ENCODE measurements at places on chromosomes 4 and X.

DNA sequence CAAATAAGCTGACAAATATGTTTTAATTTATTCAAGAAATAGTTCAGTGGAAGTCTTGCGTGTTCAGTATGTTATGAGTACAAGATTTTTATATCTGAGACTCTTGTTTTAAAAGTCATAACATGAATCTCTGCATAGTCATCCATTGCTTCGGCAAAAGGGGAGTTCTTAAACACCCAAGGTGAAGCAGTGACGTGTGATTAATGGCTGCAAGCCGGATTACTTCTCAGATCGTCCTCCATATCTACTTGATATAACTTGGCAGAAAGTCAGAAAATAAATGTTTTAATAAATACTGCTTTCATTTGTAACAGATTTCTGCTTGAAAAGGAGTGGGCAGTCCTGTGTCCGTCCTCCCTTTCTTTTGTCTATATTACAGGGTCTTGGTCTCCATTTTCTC is 64.6 kb upstream of the IL15 start:
- DNase-seq = no peak

GRCh38 chr4:27085396-27085795 is 224.8 kb downstream of the STIM2 start:
- no peak for DNase-seq

DNA sequence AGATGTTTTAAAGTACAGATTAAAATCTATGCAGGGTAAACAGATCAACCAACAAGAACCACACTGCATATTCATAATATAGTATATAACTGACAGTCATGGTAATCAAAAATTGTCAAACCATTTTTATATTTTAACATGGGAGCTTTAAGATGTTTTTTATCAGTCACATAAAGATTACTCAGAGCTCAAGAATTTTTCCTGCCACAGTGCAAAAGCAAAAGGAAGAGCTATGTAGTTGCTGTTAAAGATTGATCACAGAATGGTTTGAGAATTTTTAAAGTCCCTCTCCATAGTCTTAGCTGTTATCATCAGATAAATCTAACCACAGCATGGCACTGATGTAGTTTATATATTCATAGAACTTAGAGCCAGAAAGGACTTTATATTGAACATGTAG is 8.5 kb downstream of the RAB9B start:
- no peak for DNase-seq

DNA sequence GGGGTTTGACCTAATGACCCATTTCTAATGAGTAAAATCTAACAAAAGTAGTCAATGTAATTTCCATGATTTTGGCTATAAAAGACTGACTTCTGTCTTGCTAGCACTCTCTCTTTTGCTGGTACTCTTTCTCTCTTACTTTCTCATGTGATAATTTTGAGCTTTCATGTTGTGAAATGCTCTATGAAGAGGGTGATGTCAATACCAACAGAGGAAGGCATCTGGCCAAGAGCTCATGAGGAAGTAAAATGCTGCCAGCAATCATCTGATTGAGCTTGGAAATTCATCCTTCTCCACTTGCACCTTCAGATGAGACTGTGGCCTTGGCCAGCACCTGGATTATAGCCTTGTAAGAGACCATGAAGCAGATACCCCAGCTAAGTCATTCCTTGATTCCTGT is 347.7 kb downstream of the HS3ST1 start:
- DNase-seq = no peak

- no peak for DNase-seq
These were observed 1.9 kb downstream of the ANK2 start for GRCh38 chr4:113051361-113051760.

DNA sequence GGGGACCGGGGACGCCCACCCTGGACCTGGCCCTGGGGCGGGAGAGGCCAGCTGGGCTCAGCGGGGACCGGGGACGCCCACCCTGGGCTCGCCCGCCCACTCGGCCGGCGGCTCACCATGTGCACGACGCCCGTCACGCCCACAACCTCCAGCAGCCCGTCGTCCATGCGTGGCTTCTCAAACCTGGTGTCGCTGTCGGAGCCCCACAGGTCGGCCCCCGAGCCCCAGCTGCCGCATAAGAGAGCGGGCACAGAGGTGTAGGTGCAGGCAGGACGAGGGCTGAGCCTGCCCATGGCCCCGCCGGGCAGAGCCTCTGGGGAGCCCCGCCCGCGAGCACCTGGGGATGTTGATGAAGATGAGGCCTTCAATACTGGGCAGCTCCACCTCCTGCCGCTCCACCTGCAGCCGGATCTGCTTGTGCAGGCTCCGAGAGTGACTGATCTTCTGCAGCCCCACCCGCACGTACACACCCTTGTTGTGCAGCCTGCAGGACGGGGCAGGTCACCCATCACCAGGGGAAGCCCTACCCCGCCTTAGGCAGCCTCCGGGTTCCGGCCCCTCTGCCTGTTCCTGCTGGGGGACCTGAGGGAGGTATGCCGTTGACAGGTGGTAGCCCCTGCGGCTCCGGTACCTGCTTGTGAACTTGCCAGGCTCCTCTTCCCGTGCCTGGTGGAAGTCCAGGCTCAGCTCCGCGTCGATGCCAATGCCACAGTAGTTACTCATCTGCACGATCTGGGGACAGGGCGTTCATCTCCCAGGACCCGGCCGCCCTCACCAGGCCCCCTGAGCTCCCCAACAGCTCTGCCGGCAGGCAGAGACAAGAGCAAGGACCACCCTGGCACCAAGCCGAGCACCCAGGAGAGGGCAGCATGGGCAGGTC is 11.8 kb downstream of the DGKQ start:
- no peak for DNase-seq

DNA sequence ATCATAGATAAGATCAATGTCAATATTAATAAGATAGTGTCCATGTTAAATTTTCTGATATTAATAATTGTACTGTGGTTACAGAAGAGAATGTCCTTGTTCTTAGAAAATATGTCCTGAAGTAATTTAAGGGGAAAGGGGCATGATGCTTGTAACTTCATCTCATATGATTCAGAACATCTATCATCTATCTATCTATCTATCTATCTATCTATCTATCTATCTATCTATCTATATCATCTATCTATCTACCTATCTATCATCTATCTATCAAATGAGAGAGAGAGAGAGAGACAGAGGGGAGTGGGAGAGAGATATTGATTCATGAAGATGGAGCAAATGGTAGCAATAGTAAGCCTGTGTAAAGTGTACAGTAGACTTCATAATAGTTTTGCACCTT is 124.8 kb upstream of the FAT1 start:
- DNase-seq = no peak

- DNase-seq = no peak
These were observed 271.8 kb upstream of the GK2 start for GRCh38 chr4:79679859-79680258.

GRCh38 chr4:127888559-127888958 is 7.9 kb downstream of the PLK4 start:
- no peak for DNase-seq

DNA sequence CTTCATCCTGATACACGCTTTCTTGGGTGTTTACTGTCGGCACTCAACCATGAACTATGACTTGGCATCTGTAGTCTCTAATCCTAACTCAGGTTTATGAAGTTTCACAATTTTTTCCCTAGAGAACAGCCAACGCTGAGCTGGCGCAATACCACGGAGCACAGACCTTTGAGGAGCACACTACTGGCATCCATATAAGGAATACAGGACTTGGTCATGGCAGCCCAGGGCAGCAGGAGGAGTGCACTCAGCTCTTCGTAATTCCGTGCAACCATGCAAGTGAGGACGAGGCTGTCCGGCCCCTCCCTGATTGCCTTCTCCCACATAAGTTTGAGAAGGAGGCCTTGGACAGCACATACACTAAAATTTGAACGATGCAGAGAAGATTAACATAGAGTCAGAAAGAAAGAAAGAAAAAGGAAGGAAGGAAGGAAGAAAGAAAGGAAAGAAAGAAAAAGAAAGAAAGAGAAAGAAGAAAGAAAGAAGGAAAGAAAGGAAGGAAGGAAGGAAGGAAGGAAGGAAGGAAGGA is 41.0 kb upstream of the PDLIM5 start:
- no peak for DNase-seq

GRCh38 chrX:79065696-79066095 is 78.8 kb upstream of the GPR174 start:
- DNase-seq = no peak

GRCh38 chr4:65311120-65311519 is 359.2 kb downstream of the EPHA5 start:
- DNase-seq = no peak

DNA sequence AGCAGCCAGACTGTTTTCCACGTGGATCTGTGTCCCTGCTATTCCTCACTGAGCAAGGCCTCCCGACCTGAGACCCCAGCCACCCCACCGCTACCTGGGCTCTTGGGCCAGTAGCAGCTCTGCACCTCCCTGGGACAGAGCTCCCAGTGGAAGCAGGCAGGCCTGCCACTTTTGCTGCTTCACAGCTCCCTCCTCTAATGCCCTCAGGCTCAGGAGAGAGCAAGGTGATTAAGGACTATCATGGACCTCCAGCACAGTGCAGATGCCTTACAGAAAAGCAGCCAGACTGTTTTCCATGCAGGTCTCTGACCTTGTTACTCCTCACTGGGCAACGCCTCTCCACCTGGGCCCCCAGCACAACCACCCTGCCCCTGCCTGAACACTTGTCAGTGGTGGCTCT is 37.0 kb downstream of the AWAT2 start:
- DNase-seq = no peak

- no peak for DNase-seq
These were observed 6.4 kb downstream of the ADRA2C start for GRCh38 chr4:3772632-3773031.

DNA sequence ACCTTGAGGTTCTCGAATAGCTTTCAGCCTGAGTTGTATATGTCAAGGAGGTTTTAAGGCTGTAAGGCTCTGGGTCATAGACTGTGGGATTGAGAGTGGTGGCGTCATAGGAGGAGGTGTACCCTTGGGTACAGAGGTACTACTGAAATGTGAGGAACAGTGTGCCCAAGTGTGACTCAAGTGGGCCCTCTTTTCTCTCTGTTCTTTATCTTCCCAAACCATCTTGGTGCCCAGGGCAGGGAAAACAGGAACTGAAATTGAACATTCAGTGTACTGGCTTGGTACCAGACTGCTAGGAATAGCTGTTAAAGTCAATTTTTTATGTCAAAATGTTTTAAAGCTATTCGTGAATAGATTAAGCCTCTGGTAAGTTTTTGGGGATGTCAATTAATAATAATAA is 136.2 kb upstream of the RPS6KA3 start:
- DNase-seq = no peak

- DNase-seq = no peak
These were observed 23.9 kb upstream of the CXCL13 start for GRCh38 chr4:77581724-77582123.

DNA sequence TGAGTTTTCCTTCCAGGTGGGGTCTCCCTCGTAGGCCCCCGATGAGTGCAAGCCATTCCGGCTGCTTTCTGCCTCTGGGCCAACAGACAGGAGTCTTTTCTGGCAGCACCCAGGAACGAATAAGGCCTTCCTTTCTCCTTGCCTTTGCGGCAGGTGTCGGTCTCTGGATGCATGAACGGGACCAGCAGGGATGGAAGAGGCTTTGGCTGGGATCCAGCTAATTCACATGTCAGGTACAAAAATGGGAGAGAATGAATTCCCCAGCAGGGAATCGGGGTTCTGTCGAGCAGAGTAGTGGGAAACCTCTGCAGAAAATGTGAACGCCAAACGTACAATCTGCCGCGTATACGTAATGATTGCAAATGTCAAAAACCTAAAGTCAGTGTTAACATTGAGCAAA is 146.1 kb upstream of the TBL1X start:
- no peak for DNase-seq

- DNase-seq = no peak
These were observed 374.6 kb upstream of the SLC7A11 start for GRCh38 chr4:138616775-138617174.

- peak; percentile 91 for DNase-seq
These were observed at the start of gene KLHL4 for GRCh38 chrX:87517571-87518141. Gene KLHL4 (plus strand): TSS chrX:87517802. CDS start chrX:87517894, 92 bp downstream.

GRCh38 chr4:118718511-118719170 is 33.4 kb downstream of the METTL14 start:
- no peak for DNase-seq

- no peak for DNase-seq
These were observed 33.1 kb upstream of the GK start for GRCh38 chrX:30620125-30620524.
